Activated T-cell treated with anti-CD3 and anti-CD28 coated beads for 4 hours (primary cell): ENCODE measurements at places on chromosomes 12 and 14.

- DNase-seq, result no peak
Observed at GRCh38 chr14:42687421-42687820, 1080.7 kb downstream of the LRFN5 start.

- DNase-seq, result no peak
Observed at GRCh38 chr12:68958322-68958721, 25.4 kb upstream of the CPM start.

- DNase-seq, result no peak
Observed at GRCh38 chr12:66963901-66964300, 285.0 kb upstream of the GRIP1 start.

GRCh38 chr12:11814374-11814773, 164.9 kb downstream of the ETV6 start:
- no peak for DNase-seq
